ENCODE measurements at places on chromosomes 2 and 18.

- DNase-seq, result no peak
These were observed 199.5 kb upstream of the DDX18 start for GRCh38 chr2:117614823-117615534.

DNA sequence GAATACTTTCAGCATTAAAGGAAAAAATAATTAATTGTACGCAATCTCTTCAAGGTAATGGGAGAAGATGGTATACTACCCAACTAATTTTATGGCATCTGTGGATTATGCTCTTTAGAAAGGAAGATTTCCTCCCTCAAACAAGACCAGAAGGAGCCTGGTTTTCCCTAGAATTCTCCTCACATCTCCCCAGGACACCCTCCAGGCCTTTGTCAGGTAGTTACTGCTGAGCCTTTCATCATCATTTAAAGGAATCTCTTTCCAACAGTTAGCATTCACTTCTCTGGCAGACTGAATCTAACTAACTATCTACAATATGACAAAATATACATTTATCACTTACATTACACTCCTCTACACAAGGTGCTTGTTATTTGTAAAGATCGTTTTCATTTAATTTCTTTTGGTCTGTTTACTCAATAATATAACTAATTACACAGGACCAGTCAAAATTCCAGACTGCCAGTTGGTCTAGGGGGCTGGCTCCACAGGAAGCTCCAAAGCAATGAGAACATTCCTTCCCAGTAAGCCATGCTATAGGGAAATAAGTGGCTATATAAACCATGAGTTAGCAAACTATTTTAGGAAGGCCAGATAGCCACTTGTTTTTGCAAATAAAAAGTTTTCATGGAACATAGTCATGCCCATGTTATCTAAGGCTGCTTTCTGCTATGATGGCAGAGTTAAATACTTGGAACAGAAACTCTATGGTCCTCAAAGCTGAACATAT is 19.1 kb downstream of the ZNF24 start:
- peak; percentile 72 for DNase-seq

DNA sequence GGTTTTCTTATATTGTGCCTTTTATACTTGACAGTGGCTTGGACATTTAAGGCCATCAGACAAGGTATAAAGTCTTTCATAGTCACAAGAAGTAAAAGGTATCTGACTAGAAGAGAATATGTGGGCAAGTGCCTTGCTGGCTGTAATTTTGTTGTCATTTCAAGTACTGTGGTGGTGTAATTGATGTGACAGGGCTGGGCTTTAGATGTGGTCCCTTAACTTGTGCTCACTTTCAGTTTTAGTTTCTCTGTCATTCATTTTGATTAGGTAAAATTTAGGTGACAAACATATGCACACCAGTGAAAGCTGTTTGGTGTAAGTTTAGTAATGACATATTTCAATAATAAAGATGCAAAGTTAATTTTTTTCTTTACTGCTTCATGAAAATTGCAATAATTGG is 31.2 kb upstream of the TBR1 start:
- peak; percentile 29 for DNase-seq

DNA sequence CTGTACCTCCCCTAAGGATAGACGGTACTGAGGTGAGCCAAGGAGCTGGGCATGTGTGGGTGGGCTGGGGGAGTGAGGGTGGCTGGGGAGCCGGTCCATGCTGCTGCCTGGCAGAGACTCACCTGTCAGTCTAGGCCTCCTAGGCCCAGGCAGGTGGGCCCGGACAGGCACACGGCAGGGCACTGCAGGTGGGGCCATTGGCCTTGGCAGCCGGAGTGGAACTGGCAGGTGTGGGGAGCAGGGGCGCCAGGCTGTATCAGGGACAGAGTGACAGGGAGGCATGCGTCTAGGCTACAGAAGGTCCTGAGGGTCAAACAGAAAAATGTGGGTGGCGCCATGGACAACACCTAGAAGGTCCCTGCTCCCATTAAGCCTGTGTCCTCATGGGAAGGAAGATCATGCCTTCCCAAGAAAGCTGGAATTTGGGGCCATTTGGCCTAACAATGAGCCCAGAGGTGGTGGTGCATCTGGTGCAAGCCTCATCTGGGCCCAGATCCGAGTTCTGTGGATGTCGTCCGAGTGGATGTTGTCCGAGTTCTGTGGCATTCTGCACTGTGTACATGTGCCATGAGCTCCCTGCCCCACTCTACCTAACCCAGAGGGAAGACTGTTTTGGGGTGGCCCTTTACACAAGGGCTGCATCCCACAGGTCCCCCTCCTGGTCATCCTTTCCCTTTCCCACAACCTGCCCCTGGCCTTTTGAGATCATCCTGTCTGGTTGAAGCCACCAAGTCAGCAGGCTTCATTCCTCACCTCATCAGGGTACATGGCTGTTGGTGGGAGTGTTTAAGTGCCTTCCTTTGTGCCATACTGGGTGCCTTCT is 249.7 kb downstream of the GLI2 start:
- DNase-seq, result peak; percentile 6

DNA sequence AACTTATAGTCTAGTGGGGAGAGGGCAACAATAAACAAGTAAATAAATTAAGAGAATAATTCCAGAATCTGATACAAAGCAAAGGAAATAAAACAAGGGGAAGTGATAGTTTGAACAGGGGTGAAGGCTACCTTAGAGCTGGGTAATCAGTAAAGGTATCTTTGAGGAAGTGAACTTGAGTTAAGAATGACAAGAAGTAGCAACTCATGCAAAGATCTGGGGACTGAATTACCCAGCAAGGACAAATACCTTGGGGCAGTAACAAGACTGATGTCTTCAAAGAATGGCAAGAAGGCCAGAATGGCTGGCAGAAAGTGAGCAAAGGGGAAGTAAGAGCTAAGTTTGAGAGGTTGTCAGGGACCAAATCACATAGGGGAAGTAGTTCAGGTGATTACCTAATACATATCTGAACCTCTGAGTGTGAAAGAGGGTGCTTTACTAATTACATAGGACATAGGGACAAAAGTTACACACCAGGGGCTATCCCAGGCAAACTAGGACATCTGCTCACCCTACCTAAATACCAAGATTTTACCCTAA is 244.6 kb upstream of the HNRNPA3 start:
- no peak for DNase-seq

- DNase-seq, result no peak
These were observed 75.3 kb upstream of the TRIB2 start for GRCh38 chr2:12641441-12641840.

DNA sequence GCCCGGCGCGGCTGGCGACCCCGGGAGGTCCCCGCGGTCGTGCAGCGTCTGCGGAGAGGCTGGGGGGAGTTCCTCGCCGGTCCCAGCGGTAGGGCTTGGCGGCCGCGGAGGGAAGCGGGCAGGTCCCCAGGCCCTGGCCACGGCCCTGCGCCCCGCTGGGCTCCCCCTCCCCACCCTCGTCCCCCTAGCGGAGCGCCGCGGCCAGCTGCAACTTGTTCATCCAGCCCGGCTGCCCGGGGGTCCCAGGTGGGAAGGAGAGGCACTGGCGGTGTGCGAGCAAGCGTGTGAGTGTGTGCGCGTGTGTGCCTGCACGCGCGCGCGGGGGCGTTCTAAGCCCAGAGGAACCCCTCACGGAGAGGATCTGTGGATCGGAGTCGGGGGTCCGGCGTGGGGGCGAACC is 1.3 kb downstream of the PTPRM start:
- peak; percentile 66 for DNase-seq

DNA sequence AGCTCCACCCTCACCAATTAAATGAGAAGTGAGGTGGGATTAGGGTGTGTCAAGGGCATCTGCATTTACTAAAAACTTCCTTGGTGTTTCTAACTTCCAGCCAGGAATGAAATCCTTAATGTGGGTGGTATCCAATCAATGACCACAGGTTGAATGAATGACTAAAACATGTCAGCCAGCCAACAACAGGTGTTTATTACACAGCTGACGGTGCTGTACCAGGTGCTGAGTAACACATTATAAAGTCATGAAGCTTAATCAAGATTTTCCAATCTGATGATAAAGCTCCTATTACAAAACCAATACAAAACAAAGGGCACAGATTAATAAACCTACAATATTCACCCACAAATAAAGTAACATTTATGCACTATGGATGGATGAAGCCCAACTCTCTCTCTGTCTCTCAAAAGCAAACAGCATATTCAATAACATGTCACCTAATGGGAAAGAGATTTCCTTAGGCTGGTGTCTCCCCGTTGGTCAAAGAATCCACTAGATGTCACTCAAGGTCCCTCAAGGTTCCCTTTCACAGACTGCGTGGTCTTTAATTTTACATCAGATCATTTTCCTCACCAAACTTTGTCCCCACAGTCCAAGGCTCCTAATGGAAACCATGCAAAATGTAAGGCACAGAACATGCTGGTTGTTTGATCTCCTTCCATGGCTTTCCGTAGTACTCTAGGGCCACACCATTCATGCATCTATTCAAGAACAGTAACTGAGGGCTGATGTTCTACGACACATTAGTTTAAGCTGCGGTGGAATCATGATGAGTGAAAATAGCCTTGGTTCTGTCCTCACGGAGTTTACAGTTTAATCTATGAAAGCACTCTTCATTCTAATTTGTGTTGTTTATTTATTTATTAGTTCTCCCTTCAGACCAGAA is 6.4 kb upstream of the PTPN4 start:
- peak; percentile 48 for DNase-seq
